Gastrocnemius medialis (tissue), 4 donors: ENCODE measurements at places on chromosomes 1 and 21.
A peak's percentile ranks its signal among the peaks of the same experiment; 100 is the strongest.

DNA sequence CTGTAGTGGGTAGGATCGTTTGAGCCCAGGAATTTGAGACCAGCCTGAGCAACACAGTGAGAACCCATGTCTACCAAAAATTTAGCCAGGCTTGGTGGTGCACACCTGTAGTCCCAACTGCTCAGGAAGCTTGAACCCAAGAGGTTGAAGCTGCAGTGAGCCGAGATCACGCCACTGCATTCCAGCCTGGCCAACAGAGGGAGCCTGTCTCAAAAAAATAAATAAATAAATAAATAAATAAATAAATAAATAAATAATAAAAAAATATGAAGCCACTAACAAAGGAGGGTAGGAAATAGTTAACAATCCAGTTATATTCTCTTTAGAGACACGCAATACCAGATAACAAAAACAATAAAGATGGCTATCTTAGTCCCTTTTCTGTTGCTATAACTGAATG lies 11.9 kb upstream of the CBR3 start:
- DNase-seq, result no peak

GRCh38 chr1:154190550-154190949 lies 1.4 kb downstream of the TPM3 start:
- DNase-seq, result peak; percentile 64

GRCh38 chr1:67811781-67812180 lies 21.5 kb downstream of the GNG12 start:
- no peak for DNase-seq

DNA sequence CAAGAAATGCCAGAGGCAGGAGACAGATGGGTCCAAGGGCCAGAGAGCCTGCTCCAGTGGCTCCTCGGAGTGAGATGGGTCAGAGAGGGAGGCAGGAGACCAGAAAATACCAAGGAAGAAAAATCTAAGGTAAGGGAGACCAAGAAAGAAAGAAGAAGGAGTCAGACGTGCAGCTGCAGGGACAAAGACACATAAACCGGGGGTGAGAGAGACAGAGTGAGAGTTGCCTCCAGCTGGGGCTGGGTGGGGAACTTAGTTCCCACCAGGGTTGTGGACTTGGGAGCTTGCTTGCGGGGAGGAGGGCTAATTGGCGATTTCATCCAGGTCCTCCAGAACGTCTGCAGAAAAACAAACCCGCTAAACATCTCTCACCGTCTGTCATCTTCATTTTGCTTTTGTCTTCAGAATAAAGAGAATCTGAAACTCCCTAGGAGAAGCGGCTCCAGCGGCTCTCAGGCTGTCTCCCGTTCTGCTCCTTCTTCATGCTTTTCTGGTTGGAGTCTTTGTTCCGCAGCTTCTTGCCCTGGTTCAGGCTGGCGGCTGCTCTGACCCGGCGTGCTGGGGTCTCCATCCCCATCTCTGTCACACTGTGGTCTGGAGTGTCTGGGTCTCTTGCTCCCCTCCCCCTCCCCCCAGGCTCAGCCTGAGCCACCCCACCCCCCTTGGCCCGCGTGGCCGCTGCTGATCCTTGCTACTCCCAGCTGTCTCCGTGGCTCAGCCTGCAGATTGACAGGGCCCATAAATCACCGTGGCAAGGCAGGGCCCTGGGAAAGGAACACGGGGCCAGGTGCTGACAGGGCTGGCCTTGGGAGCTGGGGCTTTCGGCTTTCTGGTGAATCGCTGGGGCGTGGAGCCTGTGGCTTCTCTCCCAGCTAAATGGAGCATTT lies 66.6 kb downstream of the UBIAD1 start:
- peak; percentile 97 for DNase-seq

GRCh38 chr1:18819203-18819602 lies 40.3 kb downstream of the TAS1R2 start:
- no peak for DNase-seq

DNA sequence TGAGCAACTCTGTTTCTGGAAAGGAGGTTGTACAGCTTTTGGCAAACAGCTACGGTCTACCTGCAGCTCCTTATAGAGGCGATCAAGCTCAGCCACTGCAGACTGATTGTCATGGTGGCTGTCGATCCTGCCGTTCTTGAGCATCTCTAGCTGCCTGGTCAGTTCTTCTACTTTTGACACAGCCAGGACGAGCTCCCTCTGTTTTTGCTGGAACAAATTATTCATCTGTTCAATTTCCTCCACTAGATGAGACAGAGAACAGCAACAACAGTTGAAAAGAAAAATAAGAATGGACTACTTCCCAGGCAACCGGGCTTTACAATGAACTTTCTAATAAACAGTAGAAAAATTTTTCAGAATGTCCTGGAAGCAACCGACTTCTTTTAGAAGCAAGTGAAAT lies 42.5 kb downstream of the TP53BP2 start:
- DNase-seq, result no peak

DNA sequence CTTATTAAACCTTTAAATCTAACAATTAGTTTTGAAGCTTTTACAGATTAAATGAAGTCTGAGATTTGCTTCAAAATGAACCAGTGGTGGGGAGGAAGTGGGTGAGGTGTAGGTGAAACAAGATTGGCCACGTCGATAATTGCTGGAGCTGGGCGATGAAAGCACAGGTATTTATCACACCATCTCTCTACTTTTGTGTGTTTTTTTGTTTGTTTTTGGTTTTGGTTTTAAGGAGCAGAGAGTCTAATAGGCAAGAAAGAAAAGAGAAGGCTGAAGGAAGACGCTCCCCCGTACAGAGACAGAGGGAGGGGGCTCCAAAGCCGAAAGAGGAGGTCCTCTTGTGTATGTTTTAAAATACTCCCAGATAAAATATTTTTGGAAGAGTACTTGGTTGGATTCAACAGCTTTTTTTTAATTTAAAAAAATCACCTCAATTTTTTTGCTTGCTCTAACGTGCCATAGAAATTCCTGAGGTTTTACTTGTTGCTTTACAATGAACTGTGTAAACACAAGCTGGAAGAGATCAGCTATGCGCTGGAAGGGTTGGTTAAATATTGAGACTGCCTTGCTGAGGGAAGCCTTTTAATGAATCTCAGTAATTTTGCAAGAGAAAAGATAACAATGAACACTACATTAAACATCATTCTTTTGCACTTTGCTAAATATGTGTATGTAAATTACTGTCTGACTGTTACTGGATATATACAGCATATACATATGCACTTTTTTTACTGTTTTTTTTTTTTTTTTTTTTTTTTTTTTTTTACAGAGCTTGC lies 6.7 kb upstream of the LGALS8 start:
- DNase-seq, result no peak

- no peak for DNase-seq
Observed at GRCh38 chr1:233544304-233544703, 69.6 kb upstream of the KCNK1 start.

- DNase-seq, result no peak
Observed at GRCh38 chr1:175508320-175509110, 234.9 kb downstream of the TNR start.

GRCh38 chr1:28893403-28894102 lies 20.8 kb upstream of the EPB41 start:
- DNase-seq, result no peak

DNA sequence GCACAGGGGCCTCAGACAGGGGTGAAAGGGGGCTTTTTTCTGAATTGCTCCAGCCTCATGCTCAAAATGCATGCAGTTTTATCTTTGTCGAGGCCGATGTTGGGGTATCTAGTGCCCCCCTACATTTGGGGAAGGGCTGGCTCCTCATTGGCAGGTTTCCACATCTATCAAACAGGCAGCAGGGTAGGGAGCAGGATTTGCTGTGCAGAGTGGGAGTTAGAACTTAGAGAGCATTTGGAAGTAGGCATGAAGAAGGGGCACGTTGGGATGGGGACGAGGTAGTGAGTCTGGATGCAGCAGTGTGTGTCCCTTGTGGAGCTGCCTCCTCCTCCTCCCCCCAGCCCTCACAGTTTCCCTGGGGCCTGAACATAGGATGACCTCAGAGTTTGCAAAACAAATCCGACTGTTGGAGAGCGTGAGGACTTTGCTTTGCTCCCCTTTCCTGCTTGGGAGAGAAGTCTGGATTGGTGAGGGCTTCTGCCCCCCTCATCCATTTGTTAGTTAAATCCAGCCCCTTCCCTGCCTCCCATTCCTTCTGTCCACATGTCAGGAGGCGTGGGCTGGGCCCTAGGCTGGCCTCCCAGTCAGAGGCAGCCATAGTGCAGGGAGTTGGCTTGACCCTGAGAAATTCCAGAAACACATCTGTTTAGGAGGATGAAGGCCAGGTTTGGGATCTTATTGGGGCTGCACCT lies 36.9 kb upstream of the GPR37L1 start:
- no peak for DNase-seq

GRCh38 chr1:175441791-175442190 lies 249.2 kb upstream of the KIAA0040 start:
- no peak for DNase-seq

GRCh38 chr1:213523781-213524398 lies 463.9 kb upstream of the PROX1 start:
- no peak for DNase-seq

GRCh38 chr1:11479375-11479979 lies 522 bp downstream of the DISP3 start:
- no peak for DNase-seq

DNA sequence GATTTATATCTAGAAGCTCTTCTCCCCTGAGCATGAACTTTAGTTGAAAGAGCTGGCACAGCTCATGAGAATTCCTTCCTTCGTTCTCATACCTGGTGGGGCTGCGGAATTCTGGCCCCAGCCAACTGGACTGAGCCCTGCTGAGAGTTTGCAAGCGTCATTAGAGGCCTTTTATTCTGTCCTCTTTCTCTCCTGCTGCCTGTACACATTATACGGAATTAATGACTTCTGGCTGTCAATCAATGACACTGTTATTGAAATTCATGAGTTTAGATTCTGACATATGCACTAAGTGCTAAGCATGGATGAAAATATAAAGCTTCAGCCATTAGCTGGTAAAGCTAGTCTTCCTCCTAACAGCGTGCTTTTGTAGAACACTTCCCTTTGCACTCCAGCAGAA lies 27.5 kb downstream of the KAZN start:
- no peak for DNase-seq

GRCh38 chr1:202235856-202236837 lies 42.5 kb downstream of the LGR6 start:
- DNase-seq, result peak; percentile 10

- DNase-seq, result no peak
Observed at GRCh38 chr1:213371525-213371846, 320.4 kb downstream of the RPS6KC1 start.

DNA sequence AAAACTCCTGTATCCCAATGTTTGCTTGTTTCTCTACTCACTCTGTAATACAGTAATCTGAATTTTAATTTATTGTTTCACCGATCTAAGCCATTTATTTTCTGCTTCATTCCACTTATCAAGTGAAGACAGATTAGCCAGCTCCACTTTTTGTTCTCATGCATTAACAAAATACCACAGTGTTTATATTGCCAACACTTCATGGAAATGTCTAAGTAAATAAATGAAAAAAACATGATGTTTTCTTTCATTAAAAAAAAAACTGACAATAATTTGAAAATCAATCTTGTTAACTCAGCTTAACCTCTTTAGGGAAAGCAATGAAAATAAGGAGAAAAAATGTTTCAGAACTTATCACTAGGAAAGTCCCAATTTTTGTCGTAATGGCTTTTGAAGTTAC lies 11.5 kb downstream of the ARHGAP29 start:
- no peak for DNase-seq

DNA sequence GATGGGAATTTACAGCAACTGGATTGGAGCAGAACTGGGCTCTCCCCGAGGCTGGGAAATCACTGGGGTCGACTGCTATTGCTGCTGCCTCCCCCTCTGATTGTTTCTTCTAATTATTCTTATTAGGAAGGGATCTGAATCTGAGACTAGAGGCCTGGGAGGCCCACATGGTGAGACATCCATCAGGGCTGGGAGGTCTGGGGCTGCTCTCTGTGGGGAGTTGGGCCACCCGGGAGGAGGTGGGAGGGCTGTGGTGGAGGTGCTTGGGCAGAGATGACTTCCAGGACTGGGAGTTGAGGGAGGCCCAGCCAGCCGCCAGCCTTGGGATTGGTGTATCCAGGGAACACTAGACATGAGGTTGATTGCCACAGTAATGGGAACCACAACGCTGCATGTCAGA lies 247.9 kb downstream of the GRIK3 start:
- DNase-seq, result no peak

DNA sequence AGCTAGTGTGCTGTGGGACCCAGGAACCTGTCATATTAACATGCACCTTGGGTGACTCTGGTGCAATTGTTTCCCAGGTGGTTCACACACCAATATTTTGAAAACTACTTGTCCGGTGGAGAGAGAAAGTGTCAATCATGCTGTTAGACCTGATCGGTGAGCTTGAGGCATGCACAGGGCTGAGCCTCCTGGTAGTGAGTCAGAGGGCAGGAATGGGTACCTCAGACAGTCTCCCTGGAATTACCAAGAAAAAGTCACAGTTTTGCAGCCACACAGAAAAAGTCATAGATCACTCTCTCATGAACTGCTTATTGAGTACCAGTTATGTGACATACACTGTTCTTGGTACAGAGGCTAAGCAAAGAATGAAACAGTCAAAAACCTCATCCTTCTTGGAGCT lies 140.1 kb upstream of the NFIA start:
- DNase-seq, result no peak

DNA sequence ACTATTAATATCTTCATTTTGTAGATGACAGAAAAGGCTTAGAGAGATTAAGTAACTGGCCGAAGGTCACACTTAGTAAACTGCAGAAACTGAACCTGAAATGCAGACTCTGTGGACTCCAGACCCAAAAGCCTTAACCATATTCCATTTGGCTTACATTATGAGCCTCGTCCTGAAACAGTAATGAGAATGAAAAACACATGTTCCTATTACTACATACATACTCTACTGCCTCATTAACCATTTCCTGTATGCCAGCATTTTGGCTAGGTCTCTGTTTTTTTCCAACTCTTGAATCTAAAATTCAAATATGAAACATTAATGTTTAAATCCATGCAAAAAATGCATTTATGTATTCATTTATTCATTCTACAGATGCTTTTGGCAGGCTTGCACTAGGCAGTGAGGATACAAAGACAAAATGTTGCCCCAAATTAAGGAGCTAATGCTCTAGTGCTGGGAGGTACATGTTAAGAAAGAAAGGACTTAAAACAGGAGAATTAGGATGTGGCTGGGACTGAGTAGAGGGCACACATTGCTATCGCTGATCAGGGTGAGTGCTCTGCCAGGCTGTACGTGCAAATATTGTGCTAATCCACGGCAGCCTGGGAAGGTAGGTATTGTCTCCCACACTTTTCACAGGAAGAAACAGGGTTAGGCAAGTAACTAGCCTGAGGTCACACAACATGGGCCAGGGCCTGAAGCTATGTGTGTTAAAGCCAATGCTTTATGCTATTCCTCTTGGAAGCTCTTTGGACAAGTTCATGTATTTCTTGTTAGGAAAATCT lies 14.0 kb downstream of the DEGS1 start:
- no peak for DNase-seq
